ENCODE measurements at places on chromosomes 13 and 19.

- peak; percentile 96 for DNase-seq
These were observed 13.6 kb downstream of the LTBP4 start for GRCh38 chr19:40614622-40615411.

- peak; percentile 16 for DNase-seq
These were observed 5.8 kb downstream of the PCDH9 start for GRCh38 chr13:67224148-67224846.

DNA sequence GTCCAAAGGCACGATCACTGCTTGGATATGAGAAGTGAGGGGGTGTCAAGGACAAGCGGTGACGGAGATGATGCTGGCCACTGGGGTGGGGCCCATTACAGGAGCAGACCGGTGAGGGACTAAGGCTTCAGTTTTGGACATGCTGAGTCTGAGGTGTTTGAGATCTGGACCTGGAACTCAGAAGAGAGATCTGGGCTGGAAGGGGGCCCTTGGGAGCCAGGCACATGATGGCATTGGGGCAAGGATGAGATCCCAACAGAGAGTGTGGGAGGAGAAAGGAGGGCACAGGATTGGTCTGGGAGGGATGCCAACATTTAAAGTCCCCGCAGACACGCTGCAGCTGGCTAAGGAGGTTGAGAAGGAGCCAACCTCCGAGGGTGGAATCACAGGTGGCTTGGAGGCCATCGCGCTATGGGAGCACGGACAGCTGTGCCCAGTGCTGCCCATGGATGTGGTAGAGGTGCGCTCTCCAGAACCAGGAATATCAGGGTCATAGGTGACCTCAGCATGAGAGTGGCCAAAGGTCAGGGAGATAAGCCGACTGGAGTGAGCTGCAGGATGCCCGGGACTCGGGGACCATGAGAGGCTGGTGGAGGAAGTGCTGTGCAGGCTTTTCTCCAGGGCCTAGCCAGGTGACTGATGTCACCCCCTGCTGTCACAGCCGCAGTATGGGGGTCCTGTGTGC, 21.8 kb downstream of the DHRS12 start:
- no peak for DNase-seq

DNA sequence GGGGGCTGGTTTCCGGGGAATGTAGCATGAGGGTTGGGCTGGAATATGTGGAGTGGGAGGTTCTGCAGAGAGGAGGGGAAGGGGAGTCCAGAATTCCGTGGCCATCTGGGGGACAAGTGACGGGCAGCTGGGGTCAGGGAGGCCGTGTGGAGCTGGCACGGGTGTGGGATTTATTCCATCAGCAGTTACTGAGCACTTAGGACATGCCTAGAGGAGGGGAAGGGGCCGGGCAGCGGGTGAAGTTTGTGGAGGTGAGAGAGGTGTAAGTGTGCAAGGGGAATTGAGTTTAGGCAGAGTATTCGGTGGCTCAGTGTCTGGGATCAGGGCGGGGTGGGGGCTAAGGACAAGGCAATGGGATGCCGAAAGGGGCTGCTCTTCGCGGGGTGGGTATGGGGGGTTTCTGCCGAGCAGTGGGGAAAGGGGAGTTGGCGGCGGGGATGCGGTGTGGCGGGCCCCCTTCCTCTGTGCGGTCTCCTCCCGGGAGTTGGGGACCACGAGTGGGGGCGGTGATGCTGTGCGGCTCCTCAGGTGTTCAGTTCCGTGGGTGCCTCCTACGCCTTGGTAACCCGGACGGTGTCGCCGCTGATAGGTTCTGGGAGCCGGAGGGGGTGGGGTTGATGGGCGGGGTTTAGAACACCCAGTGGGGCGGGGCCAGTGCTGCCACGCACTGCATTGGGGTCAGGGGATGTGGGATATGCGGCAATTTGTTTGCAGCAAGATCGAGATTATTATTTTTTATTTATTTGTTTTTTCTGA, 5.4 kb downstream of the CCDC61 start:
- DNase-seq: peak; percentile 23

- DNase-seq: no peak
These were observed 79.8 kb upstream of the NBEA start for GRCh38 chr13:34862311-34862710.

- DNase-seq: no peak
These were observed 164.9 kb downstream of the ZIC5 start for GRCh38 chr13:99806671-99807070.

DNA sequence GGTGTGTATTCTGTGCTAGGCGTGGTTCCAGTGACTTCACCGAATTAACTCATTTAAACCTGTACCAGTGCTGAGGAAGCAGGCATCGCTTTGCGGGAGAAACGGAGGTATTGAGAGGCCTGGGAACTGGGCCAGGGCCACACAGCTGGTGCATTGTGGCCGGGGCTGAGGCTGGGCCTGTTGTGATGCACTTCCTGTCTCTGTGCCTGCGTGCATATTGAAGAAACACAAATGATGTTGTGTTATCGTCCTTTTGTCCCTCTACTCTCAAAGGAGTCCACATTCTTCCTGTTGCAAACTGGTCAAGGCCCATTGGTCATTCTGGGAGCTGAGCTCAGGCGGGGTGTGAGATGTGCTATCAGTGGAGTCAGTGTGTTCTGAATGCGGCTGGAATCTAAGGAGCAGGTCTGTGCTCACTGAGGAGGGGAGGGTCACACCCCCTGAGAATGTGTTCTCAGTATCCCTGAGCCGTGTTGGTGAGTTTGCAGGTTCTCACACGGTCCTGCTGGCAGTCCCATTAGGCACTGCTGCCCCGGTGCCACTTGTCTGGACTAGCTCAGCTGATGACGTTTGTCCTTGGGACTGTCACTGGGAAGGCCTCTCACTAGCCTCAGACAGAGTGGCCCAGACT, 62.1 kb downstream of the ARHGEF7 start:
- no peak for DNase-seq

GRCh38 chr19:16036397-16036925, 39.8 kb upstream of the TPM4 start:
- no peak for DNase-seq

DNA sequence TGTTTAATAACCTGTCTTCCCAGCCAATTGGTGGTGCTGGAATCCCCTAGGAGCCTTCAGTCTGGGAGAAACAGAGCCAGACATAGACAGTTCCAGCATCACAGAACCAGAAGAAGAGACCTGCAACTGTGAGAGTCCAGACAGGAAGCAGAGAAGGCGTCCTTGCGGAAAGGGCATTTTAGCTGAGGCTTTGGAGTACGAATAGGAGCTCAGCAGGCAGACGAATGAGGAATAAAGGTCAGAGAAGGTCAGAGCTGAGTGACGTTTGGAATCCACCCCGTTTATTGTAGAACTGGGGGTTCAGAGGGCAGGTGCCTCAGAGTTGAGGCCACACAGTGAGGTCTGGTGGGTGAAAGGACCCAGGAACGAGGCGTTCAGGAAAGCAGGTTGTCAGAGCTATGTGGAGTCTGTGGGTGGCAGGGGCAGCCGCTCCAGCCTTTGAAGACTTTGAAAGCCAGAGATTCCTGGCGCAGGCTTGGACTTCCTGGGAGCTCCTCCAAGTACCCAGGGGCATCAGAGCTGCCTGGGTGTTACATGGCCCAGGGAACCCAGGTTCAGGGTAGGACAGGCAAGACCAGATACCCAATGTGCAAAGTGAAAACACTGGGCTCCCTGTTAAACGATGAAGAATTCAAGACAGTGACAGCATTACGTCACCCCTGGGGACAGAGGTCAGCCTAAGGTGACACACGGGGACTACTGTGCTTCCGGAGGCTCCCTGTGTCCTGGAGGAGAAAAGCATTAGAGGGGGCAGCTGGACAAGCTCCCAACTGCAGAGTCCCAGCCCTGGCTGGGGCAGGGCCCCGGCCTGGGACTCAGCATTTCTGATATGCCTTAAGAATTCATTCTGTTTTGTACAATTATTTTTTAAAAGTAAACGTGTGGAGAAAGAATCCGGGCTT, 5.5 kb downstream of the ARRDC2 start:
- no peak for DNase-seq

DNA sequence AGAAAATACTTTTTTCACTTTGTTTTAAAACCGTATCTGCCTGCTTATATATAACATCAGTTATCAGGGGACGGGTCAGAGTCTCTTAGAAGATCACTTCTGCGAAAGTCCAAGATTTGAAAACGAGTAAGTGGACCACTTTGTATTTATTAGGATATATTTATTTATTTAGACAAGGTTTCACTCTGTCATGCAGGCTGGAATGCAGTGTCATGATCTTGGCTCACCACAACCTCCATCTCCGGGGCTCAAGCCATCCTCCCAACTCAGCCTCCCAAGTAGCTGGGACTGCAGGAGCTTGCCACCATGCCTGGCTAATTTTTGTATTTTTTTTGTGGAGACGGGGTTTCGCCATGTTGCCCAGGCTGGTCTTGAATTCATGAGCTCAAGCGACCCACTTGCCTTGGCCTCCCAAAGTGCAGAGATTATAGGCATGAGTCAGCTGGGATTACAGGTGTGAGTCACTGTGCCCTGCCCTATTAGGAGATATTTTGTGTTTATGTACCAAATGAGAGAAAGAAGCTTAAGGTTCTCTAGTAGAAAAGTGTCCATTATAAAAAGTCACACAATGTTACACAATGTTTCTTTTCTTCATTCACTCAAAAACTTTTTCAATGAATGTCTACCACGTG, 39.5 kb downstream of the RASL11A start:
- DNase-seq: no peak

DNA sequence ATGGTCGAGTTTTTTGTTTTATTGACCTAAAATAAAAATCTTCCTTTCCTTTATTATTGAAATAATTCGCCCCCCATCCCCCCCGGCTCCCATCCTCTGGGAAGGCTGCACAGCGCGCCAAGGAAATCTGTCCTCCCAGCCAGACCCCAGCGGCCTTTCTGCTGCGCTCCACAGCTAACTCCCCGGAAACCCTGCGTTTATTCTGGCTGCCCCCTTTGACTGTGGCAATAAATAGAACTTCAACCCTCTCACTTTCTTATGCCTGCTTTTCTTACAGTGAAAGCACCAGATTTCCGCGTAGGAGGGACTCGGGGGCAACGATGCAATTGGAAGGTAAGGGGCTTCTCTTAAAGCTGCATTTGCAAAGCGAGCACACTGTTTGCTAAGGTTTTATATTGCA, 9.7 kb upstream of the C19orf12 start:
- DNase-seq: no peak

GRCh38 chr19:30884146-30884812, 465.0 kb downstream of the TSHZ3 start:
- DNase-seq: no peak

DNA sequence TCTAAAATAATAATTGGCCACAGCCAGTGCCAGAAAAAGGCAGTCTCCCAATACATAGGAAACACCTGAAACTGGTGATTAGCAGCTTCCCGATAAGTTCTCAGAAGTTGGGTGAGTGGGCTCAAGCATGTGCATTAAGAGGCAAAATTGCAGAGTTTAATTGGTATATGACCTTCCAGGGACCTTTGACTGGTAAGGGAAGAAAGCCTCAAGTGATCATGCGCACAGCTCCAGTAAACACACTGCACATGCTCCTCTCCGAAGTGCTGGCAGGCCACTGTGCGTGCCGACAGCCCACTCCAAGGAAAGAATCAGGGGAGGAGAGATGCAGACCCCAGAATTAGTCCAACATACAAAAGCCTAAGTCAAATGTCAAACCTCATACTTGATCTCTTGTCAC, 18.9 kb upstream of the CEACAM8 start:
- DNase-seq: no peak

- DNase-seq: no peak
These were observed 60.7 kb upstream of the URI1 start for GRCh38 chr19:29881386-29881785.

DNA sequence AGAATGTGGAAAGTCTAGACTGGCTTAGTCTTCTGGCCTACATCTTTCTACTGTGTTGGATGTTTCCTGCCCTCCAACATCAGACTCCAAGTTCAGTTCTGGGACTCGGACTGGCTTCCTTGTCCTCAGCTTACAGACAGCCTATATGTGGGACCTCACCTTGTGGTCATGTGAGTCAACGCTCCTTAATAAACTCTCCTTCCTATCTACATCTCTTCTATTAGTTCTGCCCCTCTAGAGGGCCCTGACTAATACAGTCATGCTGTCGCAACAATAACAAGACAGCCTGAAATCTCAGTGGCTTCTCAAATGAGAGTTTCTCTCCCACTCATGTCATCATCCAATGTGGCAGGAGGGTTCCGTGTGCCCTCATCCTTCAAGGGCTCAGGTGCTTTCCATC, 347.8 kb downstream of the MZT1 start:
- DNase-seq: no peak

DNA sequence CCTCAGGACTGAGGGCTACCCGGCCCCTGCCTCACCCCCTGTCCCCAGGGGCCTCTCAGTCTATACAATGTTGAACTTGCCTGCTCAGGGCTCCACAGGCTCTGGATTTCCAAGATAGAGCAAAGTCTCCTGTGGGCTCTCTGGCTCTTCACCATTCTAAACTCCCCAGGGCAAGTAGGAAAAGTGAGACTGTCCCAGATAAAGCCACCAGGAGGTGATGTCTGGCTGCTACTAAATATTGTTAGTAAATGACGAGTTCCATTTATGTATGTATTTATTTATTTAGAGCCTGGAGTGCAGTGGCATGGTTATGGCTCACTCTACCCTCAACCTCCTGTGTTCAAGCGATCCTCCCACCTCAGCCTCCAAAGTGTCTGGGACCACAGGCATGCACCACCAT, 73.6 kb upstream of the SIAH3 start:
- no peak for DNase-seq

GRCh38 chr19:18503337-18503970, 18.4 kb downstream of the ELL start:
- no peak for DNase-seq

DNA sequence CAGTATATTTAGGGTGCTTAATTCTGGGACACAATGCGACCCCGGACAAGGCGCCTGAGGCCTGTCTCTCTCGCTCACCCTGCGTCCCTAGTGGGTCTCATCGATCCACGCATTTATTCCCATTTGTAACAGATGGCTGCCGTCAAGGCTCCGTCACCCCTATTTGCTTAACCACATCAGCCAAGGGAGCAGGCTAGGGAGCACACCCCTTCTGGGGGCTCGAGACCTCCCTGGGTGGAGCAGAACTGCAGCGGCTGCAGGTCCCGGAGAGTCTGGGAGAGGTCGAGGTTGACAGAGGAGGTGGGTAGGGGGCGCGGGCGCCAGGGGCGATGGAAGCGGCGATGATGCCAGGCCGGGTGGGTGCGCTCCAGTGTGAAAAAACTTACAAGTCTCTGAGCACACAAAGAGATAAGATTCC, 507 bp downstream of the ALG5 start:
- peak; percentile 2 for DNase-seq

DNA sequence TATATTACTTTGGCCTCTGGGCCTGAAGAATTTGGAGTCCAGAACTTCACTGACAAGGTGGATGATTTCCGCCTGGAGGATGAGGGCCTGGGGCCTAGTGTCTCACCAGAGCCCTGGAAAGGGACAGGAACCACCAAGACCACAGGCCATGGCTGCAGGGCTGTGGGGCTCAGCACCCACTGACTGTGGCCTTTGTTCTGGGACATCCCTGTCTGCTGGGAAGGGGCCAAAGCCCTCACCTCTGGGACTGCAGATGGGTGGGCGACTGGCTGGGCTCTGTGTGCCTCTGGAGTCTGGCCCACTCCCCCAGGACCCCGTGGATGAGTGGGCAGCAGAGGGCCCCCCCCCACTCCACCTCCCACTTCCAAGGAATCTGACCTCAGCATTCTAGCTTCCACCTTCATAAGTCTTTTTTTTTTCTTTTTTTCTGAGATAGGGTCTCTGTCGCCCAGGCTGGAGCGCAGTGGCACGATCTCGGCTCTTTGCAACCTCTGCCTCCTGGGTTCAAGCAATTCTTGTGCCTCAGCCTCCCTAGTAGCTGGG, 20.3 kb downstream of the CHST8 start:
- no peak for DNase-seq

GRCh38 chr19:3663838-3664237, 36.4 kb downstream of the PIP5K1C start:
- no peak for DNase-seq

GRCh38 chr13:53513226-53513625, 484.6 kb downstream of the OLFM4 start:
- no peak for DNase-seq

GRCh38 chr19:40617961-40618360, 16.8 kb downstream of the LTBP4 start:
- no peak for DNase-seq

Measured in stimulated activated CD4-positive, alpha-beta T cell treated with anti-CD3 and anti-CD28 coated beads, Interleukin-1b, Interleukin-23, amount 100 ng/mL, for 24 hours (primary cell).